Fibroblast of skin of back (primary cell): ENCODE measurements at places on chromosomes 7 and 10.

DNA sequence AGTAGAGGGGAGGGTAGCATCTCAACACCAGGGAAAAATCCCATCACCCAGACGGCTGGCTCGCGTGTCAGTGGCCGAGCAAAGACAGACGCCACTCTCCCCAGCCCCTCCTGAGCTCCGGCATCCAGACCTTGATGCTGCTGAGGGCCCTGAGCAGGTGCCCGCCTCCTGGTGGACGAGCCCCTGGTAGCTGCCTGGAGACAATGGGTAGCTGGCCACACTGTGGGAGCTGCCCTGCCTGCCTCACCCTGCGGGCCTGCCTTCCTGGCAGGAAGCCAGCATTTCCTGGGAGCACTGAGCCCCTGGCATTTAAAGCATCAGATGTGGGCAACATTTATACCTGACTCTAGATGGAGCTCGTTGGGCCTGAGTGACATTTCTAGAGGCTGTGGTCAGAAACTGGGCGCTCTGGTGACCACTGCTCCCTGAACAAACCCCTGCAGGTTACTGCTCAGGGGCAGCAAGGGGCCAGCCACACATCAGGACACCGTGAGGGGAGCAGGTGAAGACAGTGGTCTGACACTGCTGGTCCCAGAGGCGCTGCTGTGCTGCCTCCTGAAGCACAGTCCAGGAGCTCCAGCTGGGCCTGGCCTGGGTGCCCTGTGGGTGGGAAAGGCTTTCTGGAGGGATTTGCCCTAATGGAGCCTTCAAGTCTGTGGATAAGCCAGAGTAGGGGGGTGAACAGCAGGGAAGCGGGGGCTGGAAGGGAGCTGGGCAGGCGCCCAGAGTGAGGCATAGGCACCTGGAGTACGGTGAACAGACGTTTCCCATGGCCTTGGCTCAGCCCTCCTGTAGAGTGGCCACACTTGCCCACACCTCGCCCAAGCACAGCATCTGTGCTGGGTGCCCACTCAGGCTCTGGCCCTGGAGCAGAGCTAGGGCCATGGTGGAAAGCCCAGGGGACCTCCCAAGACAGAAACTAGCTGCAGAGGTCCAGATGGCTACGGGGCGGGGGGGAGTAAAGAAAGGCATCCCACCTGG, 138.7 kb downstream of the MAPK8 start:
- DNase-seq: no peak

GRCh38 chr7:27554826-27555225, 107.9 kb downstream of the HIBADH start:
- no peak for DNase-seq

GRCh38 chr7:63900394-63901203, 98.0 kb upstream of the ZNF722 start:
- no peak for DNase-seq

GRCh38 chr10:5609952-5610616, 56.3 kb downstream of the ASB13 start:
- no peak for DNase-seq

DNA sequence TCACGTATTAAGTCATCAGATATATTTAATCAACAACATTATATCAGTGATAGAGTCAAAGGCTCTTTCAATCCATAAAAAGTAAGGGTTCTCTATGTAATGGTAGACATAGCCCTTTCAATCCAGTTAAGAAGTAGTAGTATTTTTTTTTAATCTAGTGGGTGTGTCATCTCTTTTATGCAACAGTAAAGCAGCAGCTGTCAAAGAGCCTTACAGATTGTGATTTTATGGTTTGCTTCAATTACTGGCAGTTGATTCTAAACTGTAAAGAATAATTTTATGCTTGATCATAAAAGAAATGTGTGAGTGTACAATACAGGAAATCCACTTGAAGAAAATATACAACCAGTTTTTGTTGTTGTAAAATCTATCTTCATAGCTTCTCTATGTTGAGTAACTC, 902.6 kb upstream of the MBL2 start:
- no peak for DNase-seq

- DNase-seq: no peak
Observed at GRCh38 chr7:2819161-2819953, 24.8 kb downstream of the GNA12 start.

DNA sequence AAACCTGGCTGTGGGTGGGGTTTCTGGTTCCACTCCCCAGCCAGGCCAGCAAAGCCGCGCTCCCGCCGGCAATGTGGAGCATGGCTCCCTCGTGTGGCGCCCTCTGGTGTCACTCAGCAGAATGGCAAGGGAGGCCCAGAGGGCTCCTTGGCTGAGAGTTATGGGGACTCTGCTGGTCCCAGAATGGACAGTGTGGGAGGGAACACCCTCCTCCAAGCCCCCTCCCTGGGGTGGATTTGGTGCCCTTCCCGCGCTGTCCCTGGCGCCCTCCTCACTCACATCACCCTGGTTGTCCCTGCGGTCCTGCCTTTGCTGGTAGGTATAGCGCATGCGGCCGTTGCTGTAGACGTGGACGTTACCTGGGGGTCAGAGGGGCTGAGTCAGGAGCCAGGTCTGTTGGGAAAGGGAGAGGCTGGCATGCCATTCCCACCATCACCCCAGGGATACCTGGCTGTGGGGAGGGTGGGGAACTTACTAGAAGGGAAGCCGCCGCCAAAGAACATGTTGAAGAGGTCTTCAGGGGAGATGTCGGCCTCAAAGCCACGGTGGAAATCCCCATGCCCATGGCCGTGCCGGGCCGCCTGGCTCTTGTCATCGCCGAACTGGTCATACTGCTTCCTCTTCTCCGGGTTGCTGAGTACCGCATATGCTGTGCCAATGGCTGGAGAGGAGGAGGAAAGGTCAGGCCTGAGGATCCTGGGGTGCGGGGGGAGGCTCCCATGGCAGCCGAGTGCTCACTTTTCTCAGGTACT, 14.0 kb downstream of the DNAJB12 start:
- peak; percentile 59 for DNase-seq

DNA sequence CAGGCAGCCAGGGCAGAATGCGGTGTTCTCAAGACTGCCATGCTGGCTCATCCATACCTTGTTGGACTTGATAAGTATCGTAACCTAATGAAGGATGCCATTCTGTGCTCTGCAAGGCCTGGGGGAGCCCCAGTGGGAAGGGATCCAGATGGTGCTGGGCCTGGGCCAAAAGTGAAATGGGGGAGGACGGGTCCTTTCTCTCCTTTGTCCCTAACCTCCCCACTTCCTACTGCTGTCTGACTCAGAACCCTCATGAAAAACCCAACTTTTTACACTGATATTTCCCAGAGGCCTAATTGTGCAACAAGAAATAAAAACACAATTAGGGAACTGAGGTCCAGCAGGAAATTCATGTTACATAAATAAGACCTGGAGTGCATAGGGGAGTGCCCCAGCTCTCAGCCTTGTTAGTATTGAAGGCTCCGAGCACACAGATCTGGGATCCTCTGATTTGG, 193.7 kb upstream of the SVIL start:
- no peak for DNase-seq

DNA sequence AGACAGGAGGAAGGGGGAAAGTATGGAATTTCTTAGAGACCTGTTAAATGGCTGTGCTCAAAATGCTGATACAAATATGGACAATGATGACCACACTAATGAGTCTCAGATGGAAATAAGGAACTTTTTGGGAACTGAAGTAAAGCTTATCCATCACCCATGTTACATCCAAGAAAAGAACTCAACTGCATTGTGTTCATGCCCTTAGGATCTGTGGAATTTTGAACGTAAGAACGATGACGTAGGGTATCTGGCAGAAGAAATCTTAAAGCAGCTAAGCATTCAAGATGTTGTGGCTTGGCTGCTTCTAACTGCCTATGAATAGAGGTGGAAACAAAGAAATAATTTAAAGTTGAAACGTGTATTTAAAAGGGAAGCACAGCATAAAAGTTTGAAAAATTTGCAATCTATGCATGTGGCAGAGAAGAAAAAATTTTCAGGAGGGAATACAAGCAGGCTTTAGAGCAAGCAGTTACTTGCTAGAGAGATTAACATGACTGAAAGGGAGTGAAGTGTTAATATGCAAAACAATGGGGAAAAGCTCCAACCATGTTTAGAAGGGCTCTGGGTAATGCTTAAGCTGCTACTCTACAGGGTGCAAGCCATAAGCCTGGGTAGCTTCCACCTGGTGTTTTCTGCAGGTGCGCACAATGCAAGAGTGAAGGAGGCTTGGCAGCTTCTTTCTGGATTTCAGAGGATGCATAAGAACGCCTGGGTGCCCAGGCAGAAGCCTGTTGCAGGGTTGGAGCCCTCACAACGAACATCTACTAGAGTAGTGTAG, 499.7 kb upstream of the SEMA3D start:
- DNase-seq: no peak

GRCh38 chr10:35739998-35740397, 97.9 kb upstream of the FZD8 start:
- peak; percentile 13 for DNase-seq

DNA sequence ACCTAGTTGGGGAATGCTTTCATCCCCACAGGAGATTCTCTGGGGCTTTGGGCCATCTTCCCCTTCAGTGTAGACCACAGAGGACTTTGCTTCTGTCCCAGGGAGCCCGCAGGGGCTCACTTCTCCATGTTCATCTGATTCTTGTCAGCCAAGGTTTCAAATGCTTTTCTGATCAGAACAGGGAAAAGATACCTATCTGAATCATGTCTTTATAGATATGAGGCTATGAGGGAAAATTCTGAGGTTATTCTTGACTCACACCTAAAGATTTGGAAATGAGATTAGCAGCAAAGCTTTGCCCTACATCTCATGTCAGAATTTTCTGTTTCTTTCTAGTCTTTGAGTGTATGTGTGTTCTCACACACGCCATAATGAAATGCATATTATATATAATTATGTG, 53.3 kb downstream of the FIGNL1 start:
- no peak for DNase-seq

DNA sequence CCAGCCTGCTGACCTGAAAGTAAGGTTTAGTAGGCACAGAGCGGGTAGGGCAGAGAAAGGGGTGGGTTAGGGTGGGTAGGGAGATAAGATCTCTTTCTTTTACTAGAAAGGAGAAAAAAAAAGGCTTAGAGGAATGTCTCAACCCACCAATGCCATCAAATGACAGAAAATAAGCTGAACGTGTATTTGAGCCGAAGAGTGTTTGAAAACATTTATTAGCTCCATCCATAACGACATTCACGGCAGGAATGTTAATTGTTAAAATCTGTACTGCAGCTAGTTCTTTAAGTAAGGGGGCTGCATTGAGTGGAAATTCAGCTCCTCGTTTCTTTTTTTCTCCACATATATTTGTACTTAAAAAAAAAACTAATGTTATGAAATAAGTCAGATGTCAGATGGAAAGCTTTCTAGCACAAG, 63.7 kb upstream of the ARID5B start:
- DNase-seq: no peak

GRCh38 chr7:99380032-99380822, 5.7 kb downstream of the ARPC1B start:
- peak; percentile 48 for DNase-seq

DNA sequence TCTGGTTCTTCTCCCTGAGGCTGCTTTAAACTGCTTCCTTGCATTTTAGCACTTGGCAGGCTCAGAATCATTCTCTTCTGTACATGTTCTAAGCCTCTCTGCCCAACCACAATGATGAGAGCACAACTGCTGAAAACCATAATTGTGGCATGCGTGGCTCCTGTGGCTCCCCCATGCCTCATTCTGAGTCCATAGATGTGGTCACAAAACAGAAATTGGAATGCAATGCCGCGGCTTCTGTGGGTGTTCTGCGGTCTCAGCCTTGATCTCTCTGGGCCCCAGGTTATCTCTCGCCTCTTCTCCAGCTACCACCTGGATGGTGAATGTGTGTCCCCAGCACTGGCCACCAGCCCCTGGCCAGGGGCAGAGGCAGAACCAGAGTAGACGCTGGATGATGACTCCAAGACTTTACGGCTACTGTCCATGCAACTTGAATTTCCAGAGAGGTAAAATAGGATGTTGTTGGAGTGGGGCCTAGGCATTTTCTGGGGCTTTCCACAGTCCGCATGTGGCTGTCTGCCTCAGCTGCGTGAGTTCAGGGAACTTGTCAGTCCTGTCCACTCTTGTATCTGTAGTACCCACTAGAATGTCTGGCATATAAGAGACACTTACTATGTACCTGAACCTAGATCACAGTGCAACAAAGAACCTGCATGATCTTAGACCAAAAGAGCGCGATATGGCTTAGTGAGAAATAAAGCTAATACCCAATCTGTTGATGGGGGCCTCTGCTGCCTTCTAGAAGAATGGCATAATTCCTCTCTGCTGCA, 52.4 kb upstream of the ADRB1 start:
- no peak for DNase-seq

- DNase-seq: peak; percentile 56
Observed at GRCh38 chr7:54995610-54996363, 23.0 kb upstream of the EGFR start.

DNA sequence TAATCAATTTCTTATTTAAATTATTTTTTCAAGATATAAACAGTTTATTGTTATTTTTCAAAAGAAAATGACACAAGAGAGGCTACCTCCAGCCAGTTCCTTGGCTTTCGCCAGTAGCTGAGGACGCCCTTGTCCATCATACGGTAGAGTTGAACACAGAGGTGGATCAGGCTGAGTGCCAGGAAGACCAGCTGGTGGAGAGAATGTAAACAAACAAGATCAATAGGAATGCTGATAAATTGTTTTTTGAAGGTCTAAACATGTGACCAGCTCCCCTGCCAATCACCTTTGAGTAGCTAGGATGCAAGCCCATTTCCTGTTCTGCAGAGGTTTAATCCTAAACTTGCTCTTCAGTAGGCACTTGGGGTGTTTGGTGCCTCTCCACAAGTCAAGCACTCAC, 138.9 kb downstream of the PKD1L1 start:
- no peak for DNase-seq

DNA sequence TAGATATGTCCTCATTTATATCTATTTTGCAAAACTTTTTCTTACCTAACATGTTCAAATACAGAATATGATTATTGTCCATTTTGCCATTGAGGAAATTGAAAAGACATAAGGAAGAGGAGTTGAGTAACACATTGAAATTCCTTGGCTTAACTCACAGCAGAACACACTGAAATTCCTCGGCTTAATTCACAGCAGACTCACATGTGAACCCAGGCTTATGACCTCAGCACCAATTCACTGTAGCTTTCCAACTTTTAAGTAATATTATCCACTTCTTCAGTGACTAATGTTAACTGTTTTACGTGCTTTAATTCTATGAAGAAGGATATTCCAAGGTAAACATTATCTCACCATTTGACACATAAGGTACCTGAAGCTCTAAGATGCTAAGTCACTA, 597.5 kb upstream of the PFKP start:
- no peak for DNase-seq

DNA sequence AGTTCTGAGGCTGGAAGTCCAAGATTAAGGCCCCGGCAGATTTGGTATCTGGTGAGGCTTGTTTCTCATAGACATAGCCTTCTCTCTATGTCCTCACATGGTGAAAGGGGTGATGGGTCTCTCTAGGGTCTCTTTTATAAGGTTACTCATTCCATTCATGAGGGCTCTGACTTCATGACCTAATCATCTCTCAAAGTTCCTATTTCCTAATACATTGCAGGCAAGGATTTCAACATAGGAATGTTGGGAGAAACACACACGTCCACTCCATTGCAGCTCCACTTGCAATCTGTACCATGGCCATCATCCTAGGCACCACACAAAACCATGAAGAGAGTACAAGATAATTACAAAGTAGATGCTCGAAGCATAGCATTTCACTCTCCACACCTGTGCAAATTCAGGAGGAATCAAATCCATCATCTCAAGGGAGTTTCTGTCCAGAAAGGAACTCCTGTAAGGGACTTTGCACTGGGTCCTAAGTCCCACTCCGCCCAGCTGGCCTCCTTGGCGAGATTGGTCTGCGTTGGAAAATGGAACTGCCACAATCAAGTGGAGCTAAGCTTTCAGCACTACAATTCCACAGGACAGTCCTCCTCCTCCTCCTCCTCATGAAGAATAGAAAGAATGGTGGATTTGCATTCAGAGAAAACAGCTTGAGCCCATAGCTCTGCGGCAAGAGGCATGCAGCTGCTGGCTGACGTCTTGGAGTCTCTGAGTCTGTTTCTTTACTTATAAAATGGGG, 8.8 kb downstream of the DDC start:
- no peak for DNase-seq
